T follicular helper cell (primary cell): ENCODE measurements at places on chromosomes 12 and 14.
A peak's percentile ranks its signal among the peaks of the same experiment; 100 is the strongest.

- no peak for DNase-seq
These were observed 1.6 kb downstream of the AEBP2 start for GRCh38 chr12:19440916-19441315.

- no peak for DNase-seq
These were observed 146.4 kb downstream of the SLC2A13 start for GRCh38 chr12:39959467-39959866.

- DNase-seq: no peak
These were observed 145.2 kb upstream of the RTL1 start for GRCh38 chr14:101048766-101049165.

DNA sequence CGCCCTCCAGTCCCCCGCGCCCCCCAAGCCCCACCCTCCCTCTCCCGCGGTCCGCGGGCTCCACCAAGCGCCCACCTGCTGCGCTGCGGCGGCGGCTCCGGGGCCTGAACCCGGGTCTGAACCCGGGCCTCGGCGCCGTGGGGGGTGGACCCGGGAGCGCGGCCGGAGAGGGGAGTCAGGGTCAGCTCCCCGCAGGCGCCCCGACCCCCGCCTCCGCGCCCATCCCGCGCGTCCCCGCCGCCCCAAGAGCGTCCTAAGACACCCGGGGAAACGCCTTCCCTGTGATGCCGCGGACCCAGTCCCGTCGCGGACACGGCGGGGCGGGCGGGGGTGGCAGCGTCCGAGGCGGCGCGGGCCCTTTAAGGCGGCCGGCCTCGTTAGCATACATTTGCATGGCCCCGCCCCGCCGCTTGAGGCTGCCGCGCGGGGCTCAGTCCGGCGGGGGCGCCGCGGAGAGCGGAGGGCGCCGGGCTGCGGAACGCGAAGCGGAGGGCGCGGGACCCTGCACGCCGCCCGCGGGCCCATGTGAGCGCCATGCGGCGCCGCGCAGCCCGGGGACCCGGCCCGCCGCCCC is at the start of gene MMP17:
TSS of gene MMP17 (plus strand) at position 433 of the 574 bp plus-strand sequence. CDS start at position 535, 102 bp downstream.
- DNase-seq: no peak

DNA sequence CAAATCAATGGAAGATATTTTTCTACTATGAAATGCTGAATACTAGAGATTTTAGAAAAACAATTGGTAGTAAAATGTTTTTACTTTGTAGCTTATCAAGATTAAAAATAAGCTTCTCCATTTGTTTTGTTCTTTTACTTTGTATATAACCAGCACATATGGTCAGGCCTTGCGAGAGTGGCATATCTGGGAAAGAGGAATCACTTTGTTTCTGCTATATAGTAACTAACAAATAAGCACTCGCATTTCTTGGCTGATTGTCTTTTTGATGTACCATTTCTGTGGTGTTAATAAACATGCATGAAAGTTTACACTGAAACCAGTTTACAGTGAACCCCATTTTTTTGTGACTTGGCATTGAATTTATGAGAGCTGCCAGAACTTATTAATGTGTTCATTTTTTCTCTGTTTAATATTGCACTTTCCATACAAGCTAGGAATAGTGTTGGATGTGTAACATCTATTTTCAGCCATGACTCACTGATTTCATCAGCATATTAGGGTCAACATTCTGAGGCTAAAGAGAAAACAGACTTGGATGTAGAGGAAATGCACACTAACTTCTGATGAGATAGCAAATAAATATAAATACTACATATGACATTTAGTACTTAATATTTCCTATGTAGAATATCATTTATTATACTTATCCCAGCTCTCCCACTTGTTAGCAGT is 635.5 kb downstream of the KCNH5 start:
- no peak for DNase-seq

DNA sequence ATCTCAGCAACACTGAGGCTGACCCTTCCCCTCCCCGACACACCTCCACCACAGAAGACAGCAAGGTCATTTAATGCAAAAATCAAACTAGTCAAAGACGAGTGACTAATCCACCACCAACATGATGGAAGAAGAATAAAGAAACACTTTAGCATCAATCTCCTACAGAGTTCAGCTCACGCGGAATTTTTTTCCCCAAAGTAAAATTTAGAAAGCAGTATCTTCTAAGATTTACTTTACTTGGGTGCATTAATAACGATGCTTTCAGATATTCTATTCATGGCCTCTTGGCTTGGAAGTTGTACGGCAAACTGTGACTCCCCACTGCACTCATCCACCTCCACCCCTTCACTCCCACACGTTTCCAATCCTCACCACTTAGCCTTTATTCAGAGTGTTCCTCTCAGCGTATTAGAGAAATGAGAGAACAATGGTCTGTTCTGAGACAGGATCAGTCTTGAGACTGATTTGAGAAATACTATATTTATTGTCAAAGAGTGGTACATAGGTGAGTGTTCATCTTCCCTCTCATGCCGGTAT is 1.9 kb downstream of the EGLN3 start:
- DNase-seq: no peak

DNA sequence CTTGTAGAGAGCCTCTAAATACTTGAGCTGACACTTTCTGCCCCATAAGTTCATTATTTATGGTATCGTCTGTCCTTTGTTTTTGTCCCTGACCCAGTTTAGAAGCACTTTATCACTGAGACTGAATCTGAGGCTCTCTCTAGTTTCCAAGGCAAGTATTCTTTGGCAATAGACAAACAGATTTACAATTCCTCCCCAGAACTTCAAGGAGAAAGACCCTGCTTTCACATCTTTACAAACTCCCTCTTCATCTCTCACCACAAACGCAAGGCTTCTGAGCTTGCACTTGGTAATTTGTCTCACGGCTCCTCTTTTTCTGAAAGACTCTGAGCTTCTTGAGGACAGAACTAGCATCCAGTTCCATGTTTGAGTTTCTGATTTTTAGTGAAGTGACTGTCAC is 49.8 kb upstream of the PARP11 start:
- no peak for DNase-seq

GRCh38 chr12:99137124-99137855 is 492.2 kb downstream of the APAF1 start:
- no peak for DNase-seq

- DNase-seq: no peak
These were observed 610 bp downstream of the C14orf132 start for GRCh38 chr14:96039633-96040311.

DNA sequence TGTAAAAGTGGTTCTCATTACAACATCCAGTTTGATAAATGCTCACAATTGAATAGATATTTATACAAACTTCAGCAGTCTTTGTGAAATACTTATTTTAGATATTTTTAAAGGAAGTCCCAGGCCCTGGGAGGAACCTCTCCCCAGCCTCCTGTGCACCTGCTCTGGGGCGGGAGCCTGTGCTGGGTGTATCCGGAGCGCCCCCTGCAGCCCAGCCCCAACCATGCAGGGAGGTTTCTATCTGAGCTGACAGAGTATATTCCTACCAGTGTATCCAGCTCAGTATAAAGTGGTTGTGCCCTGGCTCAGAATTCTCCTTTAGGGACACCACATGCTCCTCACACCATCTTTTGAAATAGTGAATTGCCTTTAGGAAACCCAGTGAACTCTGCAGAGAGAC is 851.8 kb downstream of the TMEM121 start:
- DNase-seq: no peak

GRCh38 chr12:54352022-54352531 is 12.2 kb downstream of the GPR84 start:
- peak; percentile 19 for DNase-seq

- no peak for DNase-seq
These were observed 289.3 kb downstream of the DUSP6 start for GRCh38 chr12:89062996-89063395.

DNA sequence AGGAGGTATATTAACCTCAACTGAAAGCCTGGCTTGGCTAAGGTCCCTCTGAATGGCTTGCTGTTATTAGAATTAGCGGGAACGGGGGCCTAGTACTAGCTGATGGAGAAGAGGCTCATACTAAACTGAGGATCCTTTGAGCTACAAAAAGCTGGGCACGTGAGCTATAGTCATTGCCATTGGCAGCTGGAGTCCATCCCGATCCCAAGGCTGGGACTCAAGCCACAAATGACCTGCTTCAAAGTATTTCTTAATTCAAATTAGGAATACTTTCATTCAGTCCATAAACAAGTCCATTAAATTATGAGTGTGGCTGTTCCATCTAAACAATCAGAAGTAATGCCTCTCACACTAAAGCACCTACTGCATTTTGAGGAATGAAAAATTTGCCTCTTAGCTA is 114.5 kb downstream of the DACT1 start:
- no peak for DNase-seq

GRCh38 chr12:116172224-116172849 is 105.2 kb downstream of the MED13L start:
- DNase-seq: no peak

- DNase-seq: no peak
These were observed at the start of gene GNB3 for GRCh38 chr12:6840761-6841515. Gene GNB3, plus strand, starts transcription at chr12:6840925. Its CDS starts 363 bp downstream, at chr12:6841288.

- no peak for DNase-seq
These were observed 687 bp downstream of the IFFO1 start for GRCh38 chr12:6555018-6555691.

DNA sequence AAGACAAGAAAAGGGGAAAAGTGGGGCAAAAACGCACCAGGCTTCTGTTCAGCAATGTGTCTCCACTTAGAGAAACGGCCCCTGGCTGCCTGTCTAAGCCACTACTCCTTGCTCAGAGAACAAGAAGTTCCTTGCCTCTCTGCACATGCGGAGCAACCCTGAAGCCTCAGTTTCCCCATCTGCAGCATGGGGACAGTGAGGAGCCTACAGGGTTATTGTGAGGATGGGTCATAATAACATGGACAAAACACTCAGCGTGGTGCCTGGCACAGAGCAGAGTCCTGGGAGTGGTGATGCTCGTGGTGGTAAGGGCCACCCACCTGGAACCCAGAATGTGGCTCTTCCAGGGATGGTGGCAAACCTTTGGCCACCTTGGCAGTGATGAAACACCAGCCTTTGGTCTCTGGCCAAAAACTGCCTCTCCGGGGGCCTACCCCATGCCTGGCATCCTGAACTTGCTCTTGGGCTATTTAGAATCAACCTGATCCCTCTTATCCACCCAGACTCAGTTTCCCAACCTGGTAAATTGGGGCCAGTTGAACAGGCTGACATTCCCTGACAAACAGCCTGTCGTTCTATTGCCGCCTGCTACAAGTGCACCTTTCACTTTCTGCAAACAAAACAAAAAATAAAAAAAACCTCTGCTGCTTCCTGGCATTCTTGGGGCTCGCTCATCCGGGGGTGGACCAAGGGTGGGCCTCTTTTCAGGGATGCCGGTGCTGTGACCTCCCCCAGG is 56.5 kb upstream of the DLK1 start:
- no peak for DNase-seq

GRCh38 chr14:94298130-94298529 is 5.1 kb upstream of the SERPINA10 start:
- DNase-seq: no peak

DNA sequence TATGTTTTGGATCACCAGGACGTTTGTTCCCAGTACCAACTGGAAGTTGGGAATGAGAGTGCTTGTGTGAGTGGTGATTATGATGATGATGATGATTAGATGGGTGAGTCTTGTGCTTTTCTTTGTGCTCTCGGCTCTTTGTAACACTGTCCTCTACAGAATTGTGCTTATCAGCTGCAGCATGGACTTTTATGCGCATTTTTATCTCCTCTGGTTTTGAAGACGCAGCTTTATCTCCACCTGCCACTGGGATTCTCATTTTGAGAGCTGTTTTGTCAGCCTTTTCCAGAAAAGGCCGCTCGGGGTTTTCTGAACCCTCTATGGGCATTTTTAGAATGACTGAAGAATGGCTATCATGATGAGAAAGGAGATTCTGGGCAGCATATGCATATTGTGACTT is 11.5 kb upstream of the KANSL2 start:
- no peak for DNase-seq

DNA sequence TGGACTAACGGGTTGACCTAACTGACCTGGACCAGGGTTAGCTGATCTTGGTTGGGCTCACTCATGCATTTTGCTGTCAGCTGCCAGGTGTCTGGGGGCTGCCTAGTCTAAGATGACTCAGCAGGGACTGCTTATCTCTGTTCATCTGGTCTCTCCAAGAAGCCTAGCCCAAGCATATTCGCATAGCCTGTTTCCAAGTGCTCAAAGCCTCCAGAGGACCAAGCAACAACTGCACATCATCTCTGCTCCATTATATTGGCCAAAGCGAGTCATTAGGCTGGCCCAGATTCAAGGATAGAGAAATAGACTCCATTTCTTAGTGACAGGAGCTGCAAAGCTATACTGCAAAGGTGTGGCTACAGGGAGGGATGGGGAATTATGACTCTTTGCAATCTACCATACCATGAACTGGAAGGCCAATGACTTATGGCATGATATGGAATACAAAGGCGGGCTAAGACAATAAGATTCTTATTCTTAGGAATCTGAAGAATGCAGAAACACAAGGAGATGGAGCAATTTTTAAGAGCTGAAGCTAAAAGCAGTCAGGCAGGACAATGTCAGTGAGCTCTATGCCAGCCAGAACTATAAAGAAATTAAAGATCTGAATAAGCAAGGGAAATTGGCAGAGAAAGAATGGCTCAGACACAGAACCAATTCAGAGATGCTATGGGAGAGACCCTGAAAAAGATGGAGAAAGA is 194.6 kb upstream of the FSCB start:
- no peak for DNase-seq

DNA sequence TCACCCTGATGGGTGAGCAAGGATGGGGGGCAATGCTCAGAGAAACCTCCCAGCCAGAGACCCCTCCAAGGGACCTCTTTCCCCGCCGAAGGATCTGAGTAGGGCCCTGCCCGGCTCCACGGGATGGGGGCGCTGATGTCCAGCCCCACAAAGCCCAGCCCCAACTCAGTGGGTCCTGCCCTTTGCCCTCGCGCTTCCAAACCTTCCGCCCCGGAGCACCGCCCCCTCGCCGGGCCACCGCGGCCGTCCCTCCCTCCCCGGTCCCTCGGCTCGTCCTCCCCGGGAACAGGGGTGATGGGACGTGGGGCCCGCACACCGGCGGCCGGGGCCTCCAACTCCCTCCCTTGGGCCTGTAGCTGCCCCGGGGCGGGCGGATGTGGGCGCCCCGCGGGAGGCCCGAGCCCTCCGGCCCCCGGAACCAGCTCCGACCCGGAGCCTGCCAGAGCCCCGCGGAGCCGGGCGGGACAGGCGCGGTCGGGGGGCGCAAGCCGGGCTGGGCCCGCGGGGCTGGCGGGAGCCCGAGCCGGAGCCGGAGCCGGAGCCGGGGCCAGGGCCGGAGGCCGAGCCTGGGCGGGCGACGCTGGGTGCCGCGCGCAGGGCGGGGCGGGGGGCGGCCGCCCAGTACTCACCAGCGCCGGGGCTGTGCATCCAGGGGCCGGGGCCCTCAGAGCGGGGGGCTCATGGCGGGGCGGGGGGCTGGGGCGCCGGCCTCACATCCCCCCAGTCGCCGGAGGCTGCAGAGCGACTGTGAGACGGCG is 386 bp downstream of the HDAC7 start:
- DNase-seq: no peak

GRCh38 chr12:124684496-124684895 is 117.1 kb upstream of the NCOR2 start:
- DNase-seq: no peak
